Right lung (tissue), 10 donors: ENCODE measurements at places on chromosomes 4 and X. TPM values are rescaled to one million over a fixed set of nuclear protein-coding genes. Genes with fewer than 3 reads are reported as not detected.

DNA sequence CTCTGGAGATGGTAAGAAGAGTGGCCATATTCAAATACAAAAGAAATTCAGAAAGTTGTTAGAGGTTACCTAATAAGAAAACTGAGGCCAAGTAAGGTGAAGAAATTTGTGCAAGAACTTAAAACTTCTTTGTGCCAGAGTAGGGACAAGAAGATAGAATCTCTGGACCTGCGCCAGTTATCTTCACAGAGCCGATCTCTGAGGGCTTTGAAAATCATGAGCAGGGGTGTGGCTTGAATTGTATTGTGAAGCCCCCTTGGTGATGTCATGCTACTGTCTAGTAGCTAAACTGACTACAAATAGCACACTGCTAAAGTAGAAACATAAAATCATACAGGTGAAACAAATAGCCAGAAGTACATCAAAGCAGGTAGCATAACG is 184.6 kb downstream of the UGT8 start:
- no peak for DNase-seq

DNA sequence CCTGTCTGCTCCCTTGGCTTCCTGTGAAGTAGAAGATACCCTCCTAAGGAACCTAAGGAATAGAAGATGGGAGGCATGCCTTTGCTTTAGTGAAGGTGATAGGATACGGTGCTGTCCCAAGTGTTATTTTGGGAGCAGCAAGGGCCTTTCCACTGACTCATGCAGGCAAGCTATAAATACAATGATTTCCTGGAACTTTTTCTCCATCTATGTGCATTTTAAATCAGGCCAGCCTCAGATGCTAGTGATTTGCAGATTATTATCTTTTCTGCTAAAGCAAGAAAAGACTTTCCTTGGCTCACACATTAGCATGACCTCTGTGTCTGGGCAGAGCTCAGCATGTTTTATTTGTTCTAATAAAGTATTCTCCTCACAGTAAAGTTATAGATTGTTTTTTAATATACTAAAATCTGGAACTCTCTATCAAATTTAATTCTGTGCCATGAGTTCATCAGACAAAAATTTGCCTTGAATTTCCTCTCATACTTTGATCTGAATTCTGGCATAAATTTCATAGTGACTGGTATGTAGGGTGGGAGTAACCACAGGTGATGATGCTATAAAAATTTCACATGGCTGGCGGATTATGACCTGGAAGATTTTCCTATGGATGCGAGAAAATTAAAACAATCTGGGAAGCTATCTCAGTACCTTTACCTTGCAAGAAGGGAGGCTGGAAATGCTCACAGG is 131.7 kb downstream of the REPS2 start:
- DNase-seq = no peak

GRCh38 chr4:22237155-22237751 is 278.6 kb downstream of the ADGRA3 start:
- DNase-seq = no peak

DNA sequence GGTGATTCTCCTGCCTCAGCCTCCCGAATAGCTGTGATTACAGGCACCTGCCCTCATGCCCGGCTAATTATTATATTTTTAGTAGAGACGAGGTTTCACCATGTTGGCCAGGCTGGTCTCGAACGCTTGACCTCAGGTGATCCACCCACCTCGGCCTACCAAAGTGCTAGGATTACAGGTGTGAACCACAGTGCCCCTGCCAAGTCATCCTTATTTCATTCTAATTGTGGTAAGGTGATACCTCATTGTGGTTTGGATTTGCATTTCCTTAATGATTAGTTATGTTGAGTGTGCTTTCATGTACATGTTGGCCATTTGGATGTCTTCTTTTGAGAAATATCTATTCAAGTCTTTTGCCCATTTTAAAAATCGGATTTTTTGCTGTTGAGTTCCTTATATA is 93.0 kb downstream of the USP9X start:
- DNase-seq = no peak

GRCh38 chrX:3589474-3589873 is 124.0 kb downstream of the PRKX start:
- DNase-seq = no peak

GRCh38 chrX:121987163-121987562 is 939.8 kb downstream of the GLUD2 start:
- DNase-seq = no peak

- DNase-seq = no peak
Observed at GRCh38 chr4:185582651-185583400, 47.5 kb upstream of the PDLIM3 start.

Gene MAGEC3
- polyA plus RNA-seq = 0.67 TPM

Gene TKTL2
- not detected for polyA plus RNA-seq

Gene PFKFB1
- 0.55 TPM for polyA plus RNA-seq
